HFFc6 (cell line): ENCODE measurements at places on chromosomes 16 and 17. TPM values are rescaled to one million over a fixed set of nuclear protein-coding genes. Genes with fewer than 3 reads are reported as not detected.

HOXB2 gene
- not detected in 3 replicates for total RNA-seq

PIGQ gene
- 34.9 to 39.5 TPM (median 35.4 TPM) in 3 replicates for total RNA-seq

LRRC37A gene
- 0.71 and 1.0 TPM in 2 replicates for total RNA-seq

HSPB9 gene
- total RNA-seq = not detected in 3 replicates

PTX4 gene
- 0.21 to 0.24 TPM in 2 of 3 replicates, not detected in the other for total RNA-seq

TPSD1 gene
- not detected in 3 replicates for total RNA-seq

TSNAXIP1 gene
- 1.0 to 1.2 TPM (median 1.2 TPM) in 3 replicates for total RNA-seq

SLC16A11 gene
- total RNA-seq = not detected in 3 replicates

RPRML gene
- total RNA-seq = not detected in 3 replicates

MAZ gene
- 143 to 184 TPM (median 164 TPM) in 3 replicates for total RNA-seq

SOX9 gene
- 0.74 and 3.0 TPM in 2 replicates for total RNA-seq

SAMD14 gene
- 5.3 to 12.7 TPM (median 6.0 TPM) in 3 replicates for total RNA-seq

HCRT gene
- total RNA-seq = not detected in 2 replicates

ACSF3 gene
- 18.8 to 23.6 TPM (median 19.5 TPM) in 3 replicates for total RNA-seq

NXN gene
- total RNA-seq = 84.0 to 92.4 TPM (median 91.6 TPM) in 3 replicates

CA4 gene
- total RNA-seq = not detected in 3 replicates

NRN1L gene
- 0.38 to 0.48 TPM (median 0.45 TPM) in 3 replicates for total RNA-seq

CACNG1 gene
- total RNA-seq = not detected in 3 replicates

GPR139 gene
- total RNA-seq = not detected in 3 replicates

USP6 gene
- total RNA-seq = 0.05 to 0.15 TPM (median 0.10 TPM) in 3 replicates

CLDN6 gene
- total RNA-seq = not detected in 3 replicates

CDRT15L2 gene
- not detected in 3 replicates for total RNA-seq

GUCY2D gene
- total RNA-seq = not detected in 3 replicates

EEF2K gene
- total RNA-seq = 21.5 and 22.1 TPM in 2 replicates

CHST6 gene
- 0.09 TPM in 1 of 3 replicates, not detected in the others for total RNA-seq

PRCD gene
- not detected in 3 replicates for total RNA-seq

C1QTNF8 gene
- not detected in 2 replicates for total RNA-seq

MYH8 gene
- total RNA-seq = not detected in 2 replicates

KRT15 gene
- 5.0 to 8.0 TPM (median 6.9 TPM) in 3 replicates for total RNA-seq

CASKIN2 gene
- total RNA-seq = 17.3 to 25.3 TPM (median 18.0 TPM) in 3 replicates

ITGB4 gene
- 0.42 to 1.0 TPM (median 0.56 TPM) in 3 replicates for total RNA-seq

C16orf46 gene
- 0.35 to 0.39 TPM in 2 of 3 replicates, not detected in the other for total RNA-seq

CPHXL2 gene
- not detected in 3 replicates for total RNA-seq

SLC12A3 gene
- not detected in 3 replicates for total RNA-seq

ACSM2B gene
- total RNA-seq = not detected in 3 replicates

RNF167 gene
- total RNA-seq = 94.2 to 130 TPM (median 126 TPM) in 3 replicates

ADAP2 gene
- total RNA-seq = 0.13 to 0.42 TPM (median 0.37 TPM) in 3 replicates

CA7 gene
- not detected in 3 replicates for total RNA-seq

KRT20 gene
- total RNA-seq = not detected in 3 replicates

SLC12A4 gene
- 98.3 and 112 TPM in 2 replicates for total RNA-seq

CARD14 gene
- not detected in 3 replicates for total RNA-seq

GIT1 gene
- 24.1 and 28.3 TPM in 2 replicates for total RNA-seq

STH gene
- total RNA-seq = not detected in 3 replicates

KRT222 gene
- total RNA-seq = not detected in 2 replicates

TEKT5 gene
- not detected in 3 replicates for total RNA-seq

CCL13 gene
- total RNA-seq = not detected in 2 replicates

CHP2 gene
- not detected in 3 replicates for total RNA-seq

OXLD1 gene
- total RNA-seq = 33.4 and 33.6 TPM in 2 replicates

KRT33A gene
- not detected in 3 replicates for total RNA-seq

DLX3 gene
- total RNA-seq = not detected in 3 replicates

MAP3K3 gene
- 24.7 and 27.2 TPM in 2 replicates for total RNA-seq

NAGLU gene
- 35.9 to 45.5 TPM (median 38.7 TPM) in 3 replicates for total RNA-seq

AATF gene
- 46.7 to 51.4 TPM (median 50.4 TPM) in 3 replicates for total RNA-seq

SCRN2 gene
- 35.2 to 40.5 TPM (median 35.8 TPM) in 3 replicates for total RNA-seq

SOST gene
- total RNA-seq = not detected in 3 replicates

OR1A1 gene
- not detected in 2 replicates for total RNA-seq

GPR179 gene
- not detected in 3 replicates for total RNA-seq

UTS2R gene
- not detected in 3 replicates for total RNA-seq
